Lung (tissue), 17 donors: ENCODE measurements at places on chromosomes 11 and 22.

GRCh38 chr11:27416568-27417176, 53.7 kb upstream of the CCDC34 start:
- DNase-seq = peak; percentile 31

DNA sequence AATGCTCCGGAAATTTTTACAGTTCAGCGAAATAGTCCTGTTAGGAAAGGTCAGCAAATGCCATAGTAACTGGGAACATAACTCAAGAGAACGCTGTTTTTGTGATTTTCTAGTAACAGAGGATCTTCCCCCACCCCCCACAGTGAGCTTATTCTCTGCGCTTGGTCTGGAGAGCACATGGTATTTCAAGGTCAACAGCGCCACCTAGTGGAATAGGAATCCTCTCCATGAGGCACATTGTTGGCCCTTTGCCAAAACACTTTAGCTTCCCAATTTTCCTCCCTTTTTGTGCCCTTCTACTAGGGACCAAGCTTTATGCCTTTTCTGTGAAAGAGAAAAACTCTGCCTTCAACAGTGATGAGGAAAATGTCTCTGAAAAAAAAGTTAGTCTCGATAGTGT, 13.2 kb upstream of the OR4C12 start:
- peak; percentile 0 for DNase-seq

DNA sequence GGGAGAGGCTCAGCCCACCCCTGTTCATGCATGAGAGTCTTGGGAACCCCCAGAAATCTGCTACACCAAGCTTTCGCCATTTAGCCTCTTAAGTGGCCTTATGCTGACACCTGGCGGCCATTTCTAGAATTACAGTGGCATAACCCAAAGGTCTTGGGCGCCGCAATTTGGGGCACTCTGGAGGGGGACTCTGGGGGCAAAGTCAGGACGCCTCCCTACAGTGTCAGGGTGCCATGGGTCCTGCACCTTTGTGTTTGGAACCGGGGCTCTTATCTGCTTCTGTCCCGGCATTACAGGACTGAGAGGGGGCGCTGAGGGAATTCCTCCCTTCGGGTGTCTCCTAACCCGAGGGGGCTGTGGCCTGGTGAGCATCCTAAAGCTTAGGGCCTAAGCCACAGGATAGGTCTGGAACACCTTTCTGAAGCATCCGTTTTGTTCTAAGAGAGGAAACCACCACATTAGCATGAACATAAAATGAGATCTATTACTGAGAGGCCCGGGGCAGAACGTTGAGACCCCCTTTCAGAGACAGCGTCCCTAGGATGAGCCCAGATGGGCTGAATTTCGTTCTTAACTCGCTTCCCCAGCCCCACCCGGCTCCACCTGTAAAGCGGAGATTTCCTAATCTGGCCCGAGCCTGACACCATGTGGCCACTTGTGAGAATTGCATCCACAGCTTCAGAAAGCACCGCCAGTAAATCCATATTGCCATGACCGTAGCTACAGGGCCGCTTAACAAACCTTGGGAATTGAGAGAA, 9.3 kb downstream of the INS start:
- DNase-seq = peak; percentile 83

DNA sequence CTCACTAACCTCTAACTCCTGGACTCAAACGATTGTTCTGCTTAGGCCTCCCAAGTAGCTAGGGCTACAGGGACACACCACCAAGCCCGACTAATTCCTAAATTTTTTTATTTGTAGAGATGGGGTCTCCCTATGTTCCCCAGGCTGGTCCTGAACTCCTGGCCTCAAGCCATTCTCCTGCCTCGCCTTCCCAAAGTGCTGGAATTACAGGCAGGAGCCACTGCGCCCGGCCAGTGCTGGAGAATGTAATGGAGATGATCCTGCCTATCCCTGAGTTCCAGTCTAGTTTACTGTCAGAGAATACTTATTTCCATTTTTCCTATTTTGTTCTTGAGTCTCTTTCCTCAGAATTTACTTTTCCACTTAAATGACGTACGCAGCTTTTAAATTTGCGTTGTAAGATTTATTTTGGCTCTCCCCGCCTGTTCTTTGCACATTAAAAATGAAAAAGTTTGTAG, at the start of gene CHEK1:
TSS of gene CHEK1 (plus strand) at position 408 of the 458 bp plus-strand sequence. CDS start 1,606 bp downstream, outside the sequence.
- no peak for DNase-seq

- DNase-seq = peak; percentile 34
Observed at GRCh38 chr11:64742889-64743590, 902 bp downstream of the RASGRP2 start.

DNA sequence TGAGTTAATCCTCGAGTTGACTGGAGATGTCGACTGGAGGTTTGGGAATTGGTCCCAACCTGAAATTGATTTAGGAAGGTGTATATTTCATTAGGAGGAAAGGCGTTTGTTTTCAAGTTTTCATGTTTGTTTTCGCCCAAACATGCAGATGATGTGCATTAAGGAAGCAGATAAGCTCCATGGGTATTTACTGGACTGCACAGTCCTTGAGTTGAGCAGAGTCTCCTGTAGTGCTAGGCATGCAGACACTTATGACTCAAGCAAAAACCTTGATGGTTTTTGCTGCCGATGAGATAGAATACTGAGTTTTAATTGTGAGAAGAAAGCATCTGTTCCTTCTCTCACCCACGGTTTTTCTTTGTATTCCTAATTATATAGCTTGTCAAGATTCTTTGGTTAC, 27.9 kb downstream of the CABIN1 start:
- DNase-seq = no peak
